ENCODE measurements at places on chromosomes 16 and 17. TPM values are rescaled to one million over a fixed set of nuclear protein-coding genes. Genes with fewer than 3 reads are reported as not detected.

CCL5 gene
- 0.92 TPM for total RNA-seq

PTX4 gene
- total RNA-seq, result not detected

RNF222 gene
- not detected for total RNA-seq

NLRC3 gene
- total RNA-seq, result 0.03 TPM

SPG7 gene
- total RNA-seq, result 94.3 TPM

ANKRD40CL gene
- total RNA-seq, result not detected

CCL14 gene
- not detected for total RNA-seq

SLC13A2 gene
- total RNA-seq, result 0.15 TPM

LITAFD gene
- not detected for total RNA-seq

TMEM92 gene
- 25.8 TPM for total RNA-seq

HSPB9 gene
- total RNA-seq, result not detected

LRRC75A gene
- total RNA-seq, result 1.0 TPM

PIP4K2B gene
- total RNA-seq, result 41.6 TPM

CRYBA1 gene
- not detected for total RNA-seq

AOC3 gene
- 1.1 TPM for total RNA-seq

HCFC1R1 gene
- total RNA-seq, result 252 TPM

ANKFY1 gene
- total RNA-seq, result 27.5 TPM

PIK3R5 gene
- total RNA-seq, result not detected

TMEM114 gene
- not detected for total RNA-seq

CCL3 gene
- not detected for total RNA-seq

KRTAP3-2 gene
- 0.36 TPM for total RNA-seq

CPD gene
- total RNA-seq, result 23.8 TPM

CD300E gene
- not detected for total RNA-seq

CD2BP2 gene
- 68.4 TPM for total RNA-seq

FAM83G gene
- total RNA-seq, result 37.1 TPM

KRT40 gene
- total RNA-seq, result not detected

TPSD1 gene
- total RNA-seq, result not detected

TP53TG3 gene
- total RNA-seq, result 0.60 TPM

CCDC200 gene
- total RNA-seq, result not detected

ATAD5 gene
- total RNA-seq, result 3.8 TPM

Data from A549 treated with CORT108297 at 1 μM for 4 hours (cell line).